ENCODE measurements at places on chromosomes 3 and 15.

- no peak for DNase-seq
Observed at GRCh38 chr3:177772908-177773557, 575.8 kb upstream of the TBL1XR1 start.

- no peak for DNase-seq
Observed at GRCh38 chr3:100776746-100777145, 67.5 kb downstream of the TFG start.

DNA sequence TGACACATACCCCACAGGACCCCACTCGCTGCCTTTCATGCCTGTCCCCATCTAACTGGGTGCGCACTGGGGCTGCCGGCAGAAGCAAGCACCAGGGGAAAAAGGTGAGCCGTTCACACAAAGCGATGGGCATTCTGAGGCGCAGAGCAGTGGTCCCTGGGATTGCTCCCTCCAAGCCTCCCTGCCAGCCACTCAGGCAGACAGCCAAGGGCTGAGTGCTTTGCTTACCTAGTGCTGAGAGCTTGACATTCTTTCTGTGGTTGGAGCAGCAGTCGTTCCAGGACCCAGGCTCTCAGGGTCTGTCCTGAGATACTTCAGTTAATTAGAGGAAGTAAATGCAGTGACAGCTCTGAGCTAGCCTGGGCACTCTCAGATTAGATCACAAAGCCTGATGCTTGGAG, 5.7 kb downstream of the ESYT3 start:
- no peak for DNase-seq

- peak; percentile 29 for DNase-seq
Observed at GRCh38 chr3:30770387-30770786, 124.1 kb downstream of the GADL1 start.

DNA sequence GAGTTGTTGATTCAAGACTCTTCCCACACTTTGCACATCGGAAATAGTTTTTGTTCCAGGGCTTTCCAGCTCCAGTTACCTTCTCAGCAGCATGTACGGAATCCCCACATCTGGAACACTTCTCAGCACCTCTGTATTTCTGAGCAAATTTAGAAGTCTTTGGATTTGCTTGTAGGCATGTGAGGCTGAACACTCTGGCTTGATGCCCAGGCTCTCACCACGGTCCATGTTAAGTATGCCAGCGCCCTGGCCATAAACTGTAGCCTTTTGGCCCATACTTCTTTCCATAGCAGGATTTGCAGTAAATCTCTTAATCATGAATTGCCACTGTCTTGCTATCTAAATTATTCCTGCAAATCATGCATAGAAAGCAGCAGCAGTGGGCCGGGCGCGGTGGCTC, 24.4 kb downstream of the ATP2C1 start:
- no peak for DNase-seq

GRCh38 chr15:76987276-76987675, 7.7 kb upstream of the PSTPIP1 start:
- DNase-seq = no peak

DNA sequence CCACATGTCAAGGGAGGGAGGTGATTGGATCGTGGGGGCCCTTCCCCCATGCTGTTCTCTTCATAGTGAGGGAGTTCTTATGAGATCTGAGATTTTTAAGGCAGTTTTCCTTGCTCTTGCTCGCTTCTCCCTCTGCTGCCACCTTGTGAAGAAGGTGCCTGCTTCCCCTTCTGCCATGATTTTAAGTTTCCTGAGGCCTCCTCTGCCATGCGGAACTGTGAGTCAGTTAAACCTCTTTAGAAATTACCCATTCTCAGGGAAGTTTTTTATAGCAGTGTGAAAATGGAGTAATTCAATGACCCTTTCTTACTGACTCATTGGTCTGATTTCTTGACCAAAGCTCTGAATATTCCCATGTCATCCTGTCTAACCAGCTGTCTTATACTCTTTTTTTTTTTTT, 484.4 kb upstream of the TPRG1 start:
- no peak for DNase-seq

- no peak for DNase-seq
Observed at GRCh38 chr3:13380971-13381370, 39.2 kb downstream of the NUP210 start.

GRCh38 chr15:78065973-78066946, 11.3 kb downstream of the TBC1D2B start:
- no peak for DNase-seq

DNA sequence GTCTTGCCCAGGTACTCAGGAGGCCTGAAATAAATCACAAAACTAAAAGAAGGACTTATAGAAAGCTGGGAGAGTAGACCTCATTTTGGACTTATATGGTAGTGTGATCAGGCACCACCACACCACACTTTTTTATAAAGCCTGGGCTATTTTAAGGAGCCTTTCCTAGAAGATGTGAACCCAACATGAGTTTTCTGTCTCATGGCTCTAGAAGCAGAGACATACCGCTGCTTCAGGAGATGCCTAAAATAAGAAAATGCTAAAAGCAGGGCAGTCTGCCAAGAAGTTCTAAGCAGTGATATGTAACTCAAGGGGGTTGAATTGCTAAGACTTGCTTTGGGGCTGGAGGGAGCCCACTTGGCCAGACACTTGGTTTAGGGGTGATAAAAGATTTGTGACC, 49.6 kb downstream of the SUMF1 start:
- DNase-seq = no peak

GRCh38 chr3:176734146-176734545, 463.1 kb downstream of the TBL1XR1 start:
- DNase-seq = no peak

DNA sequence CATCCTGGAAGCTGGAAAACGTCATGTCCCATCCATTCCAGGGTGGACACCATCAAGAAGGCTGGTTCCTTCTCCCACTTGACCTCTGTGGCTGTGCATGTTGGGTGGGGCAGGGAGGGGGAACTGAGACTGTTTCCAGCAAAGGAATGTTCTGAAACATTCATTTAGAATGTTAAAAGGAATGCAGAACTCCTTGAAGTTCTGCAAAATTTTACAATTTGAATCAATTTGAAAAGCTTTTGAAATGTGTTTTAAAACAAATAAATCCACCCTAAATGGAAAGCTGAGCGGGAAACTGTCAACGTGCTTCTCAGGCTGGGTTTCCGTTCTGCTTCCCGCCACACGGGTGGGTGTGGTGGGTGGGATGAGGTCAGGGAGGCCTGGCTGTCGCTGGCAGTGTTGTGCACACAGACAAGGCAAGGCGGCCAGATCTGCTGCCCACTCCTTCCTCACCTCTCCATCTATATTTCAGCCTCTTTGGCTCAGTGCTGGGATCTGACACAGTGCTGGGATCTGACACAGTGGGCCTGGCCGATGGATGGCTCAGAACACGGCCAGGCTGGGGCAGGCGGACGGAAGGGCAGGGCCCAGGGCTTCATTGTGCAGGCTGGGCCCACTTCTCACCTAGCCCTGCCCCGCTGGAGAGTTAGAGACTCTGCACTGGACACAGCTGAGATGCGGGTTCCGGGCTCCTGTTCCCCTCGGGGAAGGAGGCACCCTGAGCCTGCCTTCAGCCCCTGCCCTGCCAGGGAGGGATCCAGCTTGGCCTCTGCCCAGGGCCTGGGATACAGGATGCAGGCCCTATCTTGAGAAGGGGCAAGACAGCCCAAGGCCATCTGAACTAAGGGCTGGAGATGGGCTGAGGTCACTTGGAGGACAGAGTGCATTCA, 110.4 kb downstream of the TMEM266 start:
- DNase-seq = no peak

- DNase-seq = peak; percentile 96
Observed at GRCh38 chr15:40069178-40070165, 30.5 kb upstream of the SRP14 start.

DNA sequence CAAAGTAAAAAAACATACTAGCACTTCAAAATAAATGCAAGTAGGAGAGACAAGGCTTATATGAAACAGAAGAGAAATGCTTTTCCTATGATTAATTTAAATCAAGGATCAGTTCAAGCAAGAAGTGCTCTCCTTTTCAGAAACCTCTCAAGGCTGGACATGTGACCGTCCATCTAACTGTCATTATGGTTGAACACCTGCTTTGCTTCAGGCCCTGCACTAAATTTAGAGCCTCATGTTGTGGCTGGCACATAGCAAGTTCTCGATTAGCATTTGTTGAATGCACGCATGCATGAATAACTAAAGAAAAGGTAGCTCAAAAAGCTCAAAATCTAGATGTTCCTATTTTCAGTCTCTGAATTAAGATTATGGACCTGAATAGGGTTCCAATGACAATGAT, 82.0 kb downstream of the SV2B start:
- DNase-seq = no peak

- DNase-seq = no peak
Observed at GRCh38 chr15:48856942-48857341, 21.0 kb upstream of the EID1 start.

- DNase-seq = no peak
Observed at GRCh38 chr3:181691901-181692300, 19.8 kb upstream of the SOX2 start.

- no peak for DNase-seq
Observed at GRCh38 chr3:48990636-48991469, 812 bp downstream of the P4HTM start.

DNA sequence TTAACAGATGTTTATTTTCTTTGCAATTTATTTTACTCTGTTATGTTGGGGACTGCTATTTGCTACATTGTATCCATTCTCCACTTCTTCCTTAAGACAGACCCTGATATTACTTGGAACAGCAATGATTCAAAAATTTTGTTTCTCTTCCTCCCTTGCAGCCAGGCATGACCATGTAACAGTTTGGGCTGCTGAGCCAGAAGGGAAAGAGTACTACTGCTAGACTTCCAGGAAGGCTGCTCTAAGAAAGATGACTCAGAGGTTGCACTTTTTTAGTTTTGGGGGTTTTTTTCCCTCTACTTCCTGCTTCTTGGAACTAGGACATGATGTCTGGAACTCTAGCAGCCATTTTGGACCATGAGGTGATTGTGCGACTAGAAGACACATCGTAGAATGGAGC, 10.3 kb downstream of the PRR20G start:
- no peak for DNase-seq

DNA sequence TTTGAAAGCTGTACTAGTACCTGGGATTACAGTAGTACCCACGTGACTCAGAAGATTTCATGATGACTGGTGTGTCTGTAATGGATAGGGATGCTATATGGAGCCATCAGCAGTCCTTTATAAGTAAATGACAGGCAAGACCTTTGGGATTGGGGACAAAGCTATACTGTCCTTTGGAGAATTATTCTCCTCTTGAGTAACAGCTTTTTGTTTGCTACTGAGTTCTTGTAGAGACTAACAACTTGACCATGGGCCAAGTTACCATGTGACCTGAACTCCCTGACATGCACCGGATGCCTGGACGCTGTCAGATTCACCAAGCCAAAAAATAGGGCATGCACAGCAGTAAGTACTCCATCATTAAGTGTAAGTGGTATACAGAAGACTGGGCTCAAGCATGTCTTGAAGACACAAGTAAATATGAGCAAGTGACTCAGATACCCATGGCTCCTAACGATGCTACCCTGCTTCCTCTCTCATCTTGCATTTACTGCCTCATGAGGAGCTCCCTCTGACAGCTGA, 12.9 kb downstream of the SEC11A start:
- peak; percentile 69 for DNase-seq

DNA sequence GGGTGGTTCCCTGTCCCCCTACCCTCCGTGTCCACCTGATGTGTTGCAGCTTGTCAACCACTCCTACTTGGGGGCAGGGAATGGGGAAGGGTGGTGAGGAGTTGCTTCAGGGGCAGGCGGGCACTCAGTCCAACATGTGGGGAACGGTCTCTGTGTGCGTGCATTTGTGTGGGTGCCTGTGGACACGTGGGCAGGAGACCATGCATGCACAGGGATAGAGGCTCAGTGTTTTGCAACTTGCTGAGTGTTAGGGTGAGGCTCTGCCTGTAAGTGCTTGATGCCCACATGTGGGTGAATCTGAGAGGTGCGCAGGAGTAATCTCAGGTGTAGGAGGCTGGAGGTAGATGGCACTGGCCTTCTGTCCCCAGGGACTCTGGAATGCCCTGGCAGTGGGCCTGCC, 24.4 kb upstream of the TMEM115 start:
- DNase-seq = no peak

DNA sequence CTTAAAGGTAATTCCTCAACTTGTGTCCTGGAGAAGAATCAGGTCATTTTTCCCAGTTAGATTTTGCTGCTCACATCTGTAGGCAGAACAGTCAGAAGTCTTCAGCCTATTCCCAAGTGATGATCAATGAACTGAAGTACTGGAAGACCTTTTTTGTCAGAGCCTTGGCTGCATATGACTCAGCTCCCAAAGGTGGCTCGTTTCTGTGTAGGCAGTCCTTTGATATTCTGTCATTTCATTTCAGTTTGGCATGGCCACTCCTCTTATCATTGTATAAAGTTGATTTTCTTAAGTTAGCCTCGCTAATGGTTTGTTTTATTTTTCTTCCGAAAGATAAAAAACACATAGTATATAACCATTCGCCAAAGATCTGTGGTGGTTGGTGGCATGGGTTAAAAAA, 90.7 kb downstream of the KLHL25 start:
- DNase-seq = no peak

DNA sequence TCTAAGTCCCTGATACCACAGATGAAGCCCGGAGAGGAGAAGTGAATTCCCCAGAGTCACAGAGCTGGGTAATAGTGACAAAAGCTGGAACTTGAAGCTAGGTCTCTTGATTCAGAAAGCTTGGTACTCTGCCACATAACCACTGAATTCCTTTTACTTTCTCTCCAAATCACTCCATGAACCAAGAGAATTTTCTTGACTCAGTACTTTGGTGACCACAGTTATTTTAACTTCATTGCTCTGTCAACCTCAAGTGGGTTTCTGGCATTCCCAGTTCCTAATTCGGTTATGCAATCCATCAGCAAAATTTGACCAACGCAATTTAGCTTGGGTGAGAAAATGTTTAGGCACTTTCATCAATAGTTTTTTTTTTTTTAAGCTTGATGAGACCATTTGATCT, 61.0 kb upstream of the PPARG start:
- no peak for DNase-seq

- no peak for DNase-seq
Observed at GRCh38 chr3:53804697-53805462, 41.3 kb downstream of the CHDH start.

DNA sequence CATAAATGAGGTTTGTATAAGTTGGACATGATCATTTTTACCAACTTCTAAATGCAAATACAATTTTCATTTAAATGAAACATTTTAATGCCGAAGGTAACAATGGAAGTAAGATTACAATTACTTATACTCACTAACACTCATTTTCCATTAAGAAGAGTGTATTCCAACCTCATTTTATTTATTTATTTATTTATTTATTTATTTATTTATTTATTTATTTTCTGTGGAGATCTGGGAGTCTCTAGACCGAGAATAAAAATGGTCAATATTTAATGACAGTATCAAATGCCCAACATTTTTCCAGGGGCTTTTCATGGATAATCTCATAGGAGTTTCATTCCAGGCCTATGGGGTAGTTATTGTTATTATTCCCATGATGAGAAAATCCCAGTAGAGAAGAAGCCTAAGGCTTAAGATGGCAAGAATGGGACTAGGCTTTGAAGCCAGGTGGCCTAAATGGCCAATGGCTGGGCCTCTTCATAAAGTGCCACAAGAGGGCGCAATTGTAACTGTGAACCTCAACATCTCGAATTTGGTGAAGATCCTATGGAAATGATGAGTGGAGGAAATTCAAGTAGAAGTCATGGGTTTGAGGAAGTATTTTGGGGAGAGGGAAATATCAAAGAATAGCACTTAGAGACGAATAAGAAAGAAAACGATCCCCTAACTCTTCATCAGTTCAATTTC, 21.3 kb downstream of the VGLL3 start:
- DNase-seq = no peak

GRCh38 chr3:192566706-192567290, 160.5 kb downstream of the FGF12 start:
- DNase-seq = peak; percentile 77

- no peak for DNase-seq
Observed at GRCh38 chr3:17840651-17841050, 98.2 kb upstream of the TBC1D5 start.
